ENCODE measurements at places on chromosomes 12 and 14. TPM values are rescaled to one million over a fixed set of nuclear protein-coding genes. Genes with fewer than 3 reads are reported as not detected.

The ADCY4 gene
- polyA plus RNA-seq: 2.4 TPM

- no peak overlapping the region for H3K4me3 ChIP-seq
Observed at GRCh38 chr12:119659289-119659897, 8.5 kb upstream of the PRKAB1 start.

DNA sequence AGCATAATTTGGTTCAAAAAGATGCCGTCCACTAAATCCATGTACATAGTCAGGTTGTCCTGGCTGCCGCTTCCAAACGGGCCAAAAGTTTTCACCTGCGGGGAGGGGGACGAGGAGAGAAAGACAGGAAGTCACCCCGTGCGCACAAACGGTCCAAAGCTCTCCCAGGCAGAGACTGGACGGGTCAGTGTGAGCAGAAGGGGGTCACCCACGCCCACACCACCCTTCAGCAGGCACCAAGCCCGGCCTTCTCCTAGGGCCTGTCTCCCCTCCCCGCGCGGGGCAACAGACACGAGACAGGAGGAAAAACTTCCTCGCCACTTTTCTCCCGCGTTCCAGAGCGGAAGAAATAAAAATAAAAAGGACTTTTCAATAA, 888 bp downstream of the CCDC88C start:
- peak overlapping the region; percentile 57 for H3K4me3 ChIP-seq
- H3K4me1 ChIP-seq: peaks cover 17% of the 10 kb centered on the region
- no peaks in the 10 kb centered on the region for H3K36me3 ChIP-seq
- H3K27me3 ChIP-seq: peaks cover 6% of the 10 kb centered on the region
- no peak for DNase-seq

DNA sequence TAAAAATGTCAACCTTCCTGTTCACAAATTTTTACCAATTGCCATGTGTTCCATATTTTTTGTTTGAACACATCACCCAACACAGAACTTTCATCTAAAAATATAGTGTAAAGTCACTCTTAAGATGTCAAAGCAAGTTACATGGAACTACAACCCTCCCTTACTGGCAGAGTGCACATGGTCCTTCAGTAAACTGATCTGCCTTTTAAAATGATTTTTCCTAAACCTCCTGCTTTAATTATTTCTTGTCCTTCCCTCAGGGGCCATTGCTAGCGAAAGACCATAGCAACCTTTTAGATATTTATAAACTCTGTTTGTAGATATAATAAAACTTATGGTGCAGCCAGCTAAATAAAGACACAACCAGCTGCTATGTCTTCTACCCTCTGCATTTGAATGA, 255.2 kb upstream of the FAR2 start:
- no peaks in the 10 kb centered on the region for H3K4me1 ChIP-seq
- no peaks in the 10 kb centered on the region for H3K27me3 ChIP-seq
- H3K36me3 ChIP-seq: no peaks in the 10 kb centered on the region
- DNase-seq: no peak

Measured in sigmoid colon (tissue), 7 donors.